ENCODE measurements at places on chromosomes 2 and 18.

DNA sequence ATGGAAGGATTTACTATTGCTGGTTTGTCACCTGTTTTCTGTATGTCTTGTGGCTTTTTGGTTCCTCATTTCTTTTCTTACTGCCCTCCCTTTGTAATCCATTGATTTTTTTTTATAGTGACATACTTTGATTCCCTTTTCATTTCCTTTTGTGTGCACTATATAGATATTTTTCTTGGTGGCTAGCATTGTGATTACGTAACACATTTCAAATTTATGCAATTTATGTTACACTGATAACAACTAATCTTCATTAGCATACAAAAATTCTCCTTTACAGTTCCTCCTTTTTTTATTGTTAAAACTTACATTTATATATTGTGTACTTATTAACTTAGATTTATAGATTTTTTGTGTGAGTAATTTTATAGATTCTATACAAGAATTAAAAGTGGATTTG lies 80.6 kb downstream of the OTX1 start:
- no peak for DNase-seq

- no peak for DNase-seq
Observed at GRCh38 chr2:68318914-68319397, 793 bp downstream of the CNRIP1 start.

GRCh38 chr18:69789794-69790193 lies 157.9 kb downstream of the CD226 start:
- DNase-seq: no peak

GRCh38 chr2:103401621-103402020 lies 639.8 kb downstream of the TMEM182 start:
- DNase-seq: no peak

GRCh38 chr18:74742573-74743243 lies 145.0 kb downstream of the ZNF407 start:
- no peak for DNase-seq

- no peak for DNase-seq
Observed at GRCh38 chr2:75822336-75822735, 111.6 kb upstream of the GCFC2 start.

DNA sequence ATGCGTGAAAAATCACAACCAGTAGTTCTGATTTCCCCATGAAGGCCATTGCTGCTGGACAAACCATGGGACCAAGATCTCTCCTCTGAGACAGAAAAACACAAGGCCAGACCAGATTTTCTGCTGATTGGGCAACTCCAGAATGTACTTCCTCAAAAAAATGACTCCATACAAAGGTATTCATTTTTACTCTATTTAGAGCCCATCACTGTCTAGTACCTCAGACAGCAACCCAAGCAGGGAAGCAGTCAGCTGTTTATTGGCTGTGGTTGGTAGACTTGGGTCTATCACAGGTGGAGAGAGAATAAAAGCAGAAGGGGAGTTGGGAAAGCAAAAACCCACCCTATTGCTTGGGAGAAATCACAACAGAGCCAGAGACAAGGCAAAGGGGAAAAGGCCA lies 219.9 kb downstream of the PIK3C3 start:
- no peak for DNase-seq
